ENCODE measurements at places on chromosomes 5 and 9. TPM values are rescaled to one million over a fixed set of nuclear protein-coding genes. Genes with fewer than 3 reads are reported as not detected.

Gene PCDHB12
- 6.7 TPM for total RNA-seq

- peak; percentile 77 for DNase-seq
Observed at GRCh38 chr5:1883120-1883924, 597 bp upstream of the IRX4 start.

DNA sequence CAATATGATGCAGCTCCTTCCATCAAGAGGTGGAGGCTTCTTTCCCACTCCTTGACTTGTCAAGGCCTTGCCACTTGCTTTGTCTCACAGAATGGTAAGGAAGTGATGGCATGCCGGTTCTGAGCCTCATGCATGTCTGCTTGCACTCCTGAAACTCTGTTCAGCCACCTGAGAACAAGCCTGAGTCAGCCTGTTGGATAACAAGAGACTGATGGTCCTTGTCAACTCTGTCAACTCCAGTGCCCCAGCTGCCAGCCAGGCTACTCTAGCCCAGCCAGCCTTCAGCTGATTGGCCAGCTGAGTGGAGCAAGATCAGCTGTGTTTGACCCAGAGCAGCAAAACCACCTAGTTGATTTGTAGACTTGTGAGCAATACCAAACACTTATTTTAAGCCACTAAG, 4.4 kb upstream of the TENT4A start:
- DNase-seq: no peak

DNA sequence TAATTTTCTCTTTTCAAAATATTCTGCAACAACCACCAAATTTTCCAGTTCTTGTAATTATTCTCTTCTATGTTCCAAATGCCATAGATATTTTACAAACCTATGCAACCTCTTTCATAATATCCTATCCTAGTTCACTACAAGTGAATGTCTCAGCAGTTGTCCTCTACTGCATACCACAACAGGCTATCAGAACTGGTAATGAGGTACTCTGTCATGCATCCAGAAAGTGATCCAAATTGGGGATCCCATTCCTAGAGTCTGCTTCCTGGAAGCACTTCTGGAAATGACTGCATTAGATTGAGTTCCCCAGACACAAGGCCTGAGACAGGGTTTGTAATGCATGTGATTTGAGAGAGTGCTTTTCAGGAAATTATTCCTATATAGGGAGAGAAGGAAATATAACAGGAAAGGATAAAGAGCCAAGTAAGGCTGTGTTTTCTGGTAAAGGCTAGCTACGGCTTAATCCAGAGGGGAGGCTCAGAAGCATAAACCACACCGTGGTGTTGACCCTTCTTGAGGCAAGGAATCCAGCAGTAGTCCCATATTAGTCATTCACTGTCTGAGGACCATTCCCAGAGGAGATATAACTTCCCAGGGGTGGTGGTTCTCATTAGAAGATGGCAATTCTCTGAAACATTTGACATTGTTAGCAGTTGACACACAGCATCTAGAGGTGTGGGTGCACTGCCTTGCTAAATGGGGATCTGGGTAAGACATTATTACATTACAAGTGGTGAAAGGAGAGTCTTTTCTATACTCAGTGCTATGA, 80.3 kb upstream of the FST start:
- DNase-seq: no peak

DNA sequence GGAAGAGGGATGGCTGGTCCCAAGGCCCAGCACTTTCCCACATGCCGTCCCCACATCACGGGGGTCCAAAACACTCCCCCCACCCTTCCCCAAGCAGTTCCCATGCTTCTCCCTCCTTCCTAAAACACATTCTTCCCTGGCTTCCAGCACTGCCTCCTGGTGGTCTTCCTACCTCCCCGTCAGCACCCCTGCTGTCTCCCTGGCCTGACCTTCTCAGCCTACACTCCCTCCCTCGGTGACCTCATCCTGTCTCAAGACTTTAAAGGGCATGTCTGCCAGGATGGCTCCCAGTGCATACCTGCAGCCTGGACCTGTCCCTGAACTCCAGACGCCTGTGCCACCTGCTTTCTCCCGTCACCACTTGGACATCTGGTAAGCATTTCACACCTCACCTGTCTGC, 4.3 kb upstream of the NCS1 start:
- DNase-seq: no peak

GRCh38 chr5:137822984-137823383, 44.7 kb upstream of the MYOT start:
- no peak for DNase-seq

Measured in aorta (tissue), 5 donors.